ENCODE measurements at places on chromosomes 5 and 9. TPM values are rescaled to one million over a fixed set of nuclear protein-coding genes. Genes with fewer than 3 reads are reported as not detected.

The MBLAC2 gene
- 3.0 TPM for total RNA-seq

The AQP7 gene
- total RNA-seq: 0.24 TPM

The CARTPT gene
- total RNA-seq: 0.24 TPM

The OR1N2 gene
- not detected for total RNA-seq

The PRSS3 gene
- 5.7 TPM for total RNA-seq

The HTR4 gene
- total RNA-seq: not detected

The PCDHB2 gene
- 0.24 TPM for total RNA-seq

The TRMT10B gene
- total RNA-seq: 3.6 TPM

The ITGA2 gene
- total RNA-seq: 4.1 TPM

The IZUMO3 gene
- not detected for total RNA-seq

The HSPB3 gene
- total RNA-seq: 0.94 TPM

The PPP1R2B gene
- 0.14 TPM for total RNA-seq

The PPP2R2B gene
- 1.9 TPM for total RNA-seq

The CHSY3 gene
- 1.0 TPM for total RNA-seq

The GRXCR2 gene
- total RNA-seq: 0.05 TPM

The CCNJL gene
- total RNA-seq: 1.7 TPM

The ADGRV1 gene
- 2.2 TPM for total RNA-seq

The PIP5K1B gene
- 0.94 TPM for total RNA-seq

The KCNT1 gene
- 0.05 TPM for total RNA-seq

The PHF24 gene
- total RNA-seq: 0.28 TPM

The MTREX gene
- 75.7 TPM for total RNA-seq

The ORM2 gene
- total RNA-seq: 0.38 TPM

The FCHO2 gene
- 7.7 TPM for total RNA-seq

The TMEM174 gene
- total RNA-seq: not detected

The PCAT7 gene
- under 0.01 TPM for total RNA-seq

The BTNL9 gene
- 6.3 TPM for total RNA-seq

The FTMT gene
- not detected for total RNA-seq

The SLC22A4 gene
- total RNA-seq: 0.66 TPM

The ZNF474 gene
- 0.09 TPM for total RNA-seq

The PDCD1LG2 gene
- 8.2 TPM for total RNA-seq

The RASGEF1C gene
- total RNA-seq: not detected

The DMRT2 gene
- total RNA-seq: 19.0 TPM

The ZNF622 gene
- total RNA-seq: 27.7 TPM

The OR1J2 gene
- not detected for total RNA-seq

The PCDH12 gene
- total RNA-seq: 3.4 TPM

The ZNF484 gene
- total RNA-seq: 9.0 TPM

The ADGRD2 gene
- total RNA-seq: 0.09 TPM

The SHLD3 gene
- 5.1 TPM for total RNA-seq

The GNE gene
- total RNA-seq: 6.0 TPM

The PRUNE2 gene
- 3.4 TPM for total RNA-seq

The SLCO6A1 gene
- total RNA-seq: 0.14 TPM

The PCDHB6 gene
- 0.09 TPM for total RNA-seq

The SPINK13 gene
- total RNA-seq: not detected

The ARL10 gene
- total RNA-seq: 1.8 TPM

The NUTM2G gene
- total RNA-seq: not detected

The LHX3 gene
- 0.09 TPM for total RNA-seq

The LHX2 gene
- total RNA-seq: 0.19 TPM

The GBGT1 gene
- 3.0 TPM for total RNA-seq

The ZDHHC11B gene
- 0.71 TPM for total RNA-seq

The PRRX2 gene
- total RNA-seq: 1.3 TPM
